ENCODE measurements at places on chromosomes 3 and 15.

DNA sequence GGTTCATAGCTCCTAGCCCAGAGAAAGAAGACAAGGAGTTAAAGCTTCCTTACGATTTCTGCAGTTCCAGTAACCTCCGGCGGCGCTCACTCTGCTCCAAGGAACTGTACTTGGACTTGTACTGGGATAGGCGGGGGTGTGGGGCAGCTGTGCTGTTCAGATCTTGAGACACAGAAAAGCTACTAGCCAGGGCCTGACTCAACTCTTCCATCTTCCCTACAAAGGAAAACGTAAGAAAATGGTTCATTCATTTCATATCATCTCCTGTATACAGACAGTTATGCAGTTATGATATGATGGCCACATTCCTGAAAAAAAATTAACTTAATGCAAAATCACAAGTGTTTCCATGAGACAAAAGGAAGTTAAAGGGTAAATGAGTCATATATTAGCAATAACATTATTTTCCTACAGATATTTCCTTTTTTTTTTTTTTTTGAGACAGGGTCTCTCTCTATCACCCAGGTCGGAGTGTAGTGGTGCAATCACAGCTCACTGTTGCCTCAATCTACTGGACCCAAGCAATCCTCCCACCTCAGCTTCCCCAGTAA, 4.6 kb downstream of the SNUPN start:
- DNase-seq, result no peak

GRCh38 chr15:66723826-66724731, 22.0 kb downstream of the SMAD6 start:
- no peak for DNase-seq

- no peak for DNase-seq
Observed at GRCh38 chr3:17544632-17545031, 197.8 kb downstream of the TBC1D5 start.

GRCh38 chr15:31020542-31020941, 29.1 kb upstream of the MTMR10 start:
- no peak for DNase-seq

DNA sequence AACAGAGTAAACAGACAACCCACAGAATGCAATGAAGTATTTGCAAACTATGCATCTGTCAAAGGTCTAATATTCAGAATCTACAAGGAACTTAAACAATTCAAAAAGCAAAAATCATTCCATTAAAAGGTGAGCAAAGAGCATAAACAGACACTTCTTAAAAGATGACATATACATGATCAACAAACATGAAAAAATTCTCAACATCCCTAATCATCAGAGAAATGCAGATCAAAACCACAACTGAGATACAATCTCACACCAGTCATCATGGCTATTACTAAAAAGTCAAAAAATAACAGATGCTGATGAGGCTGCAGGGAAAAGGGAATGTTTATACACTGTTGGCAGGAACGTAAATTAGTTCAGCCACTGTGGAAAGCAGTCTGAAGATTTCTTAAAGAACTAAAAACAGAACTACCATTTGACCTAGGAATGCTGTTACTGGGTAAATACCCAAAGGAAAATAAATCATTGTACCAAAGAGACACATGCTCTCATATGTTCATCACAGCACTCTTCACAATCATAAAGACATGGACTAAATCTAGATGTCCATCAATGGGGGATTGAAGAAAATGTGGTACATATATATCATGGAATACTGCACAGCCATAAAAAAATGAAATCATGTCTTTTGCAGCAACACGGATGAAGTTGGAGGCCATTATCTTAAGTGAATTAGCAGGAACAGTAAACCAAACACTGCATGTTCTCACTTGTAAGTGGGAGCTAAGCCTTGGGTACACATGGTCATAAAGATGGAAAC, 393.3 kb upstream of the CBLB start:
- no peak for DNase-seq

- DNase-seq, result no peak
Observed at GRCh38 chr3:123154020-123154985, 47.4 kb upstream of the SEC22A start.

GRCh38 chr15:83067638-83067962, 548 bp upstream of the BTBD1 start:
- DNase-seq, result no peak

DNA sequence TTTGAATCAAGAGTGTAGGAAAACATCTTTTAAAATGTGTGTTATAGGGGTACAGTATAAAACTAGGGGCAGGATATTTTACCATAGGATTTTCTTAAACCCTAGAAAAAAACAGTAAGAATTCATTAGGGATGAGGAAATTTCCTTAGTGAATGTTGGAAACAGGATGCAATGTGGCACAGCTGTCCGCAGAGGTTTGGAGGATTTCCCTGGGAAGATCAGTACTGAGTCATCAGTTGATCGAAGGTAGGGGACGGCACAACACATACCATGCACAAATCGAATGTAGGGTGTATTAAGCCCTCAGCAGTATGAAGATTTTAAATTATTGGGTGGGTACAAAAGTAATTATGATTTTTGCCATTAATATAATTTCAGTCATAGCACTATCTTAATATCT, 49.9 kb downstream of the FNDC3B start:
- DNase-seq, result no peak

DNA sequence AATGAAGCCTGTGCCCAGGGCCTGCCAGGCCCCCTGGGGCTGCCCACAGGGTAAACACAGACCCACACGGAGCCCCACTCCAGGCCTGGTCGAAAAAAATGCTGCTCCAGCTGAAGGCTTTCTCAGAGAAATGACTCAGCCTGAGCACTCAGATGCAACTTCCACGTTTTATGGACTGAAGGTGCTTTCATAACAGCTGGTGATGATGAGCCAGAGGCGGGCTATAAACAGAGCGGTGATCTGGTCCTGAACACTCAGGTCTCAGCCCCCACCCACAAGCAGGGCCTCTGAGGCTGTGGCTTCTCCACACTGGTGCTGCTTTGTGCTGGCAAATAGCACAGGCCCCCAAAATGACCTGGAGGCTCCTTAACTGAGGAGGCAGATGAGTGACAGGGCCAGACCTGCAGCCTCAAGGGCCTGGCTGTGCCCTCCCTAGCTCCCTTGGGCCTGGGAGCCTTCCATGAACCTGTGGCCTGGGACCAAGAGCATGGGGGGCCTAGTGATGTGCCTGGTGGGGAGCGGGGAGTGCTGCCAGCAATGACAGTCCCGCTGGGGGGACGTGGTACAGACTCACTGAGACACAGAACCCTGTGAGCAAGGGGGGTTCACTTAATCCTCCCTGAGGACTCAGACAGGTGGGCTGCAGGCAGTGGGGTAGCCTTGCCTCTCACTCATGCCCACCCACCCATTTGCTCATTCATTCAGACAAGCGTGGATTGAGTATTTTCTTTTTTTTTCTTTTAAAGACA, 23.0 kb upstream of the FURIN start:
- DNase-seq, result peak; percentile 58

DNA sequence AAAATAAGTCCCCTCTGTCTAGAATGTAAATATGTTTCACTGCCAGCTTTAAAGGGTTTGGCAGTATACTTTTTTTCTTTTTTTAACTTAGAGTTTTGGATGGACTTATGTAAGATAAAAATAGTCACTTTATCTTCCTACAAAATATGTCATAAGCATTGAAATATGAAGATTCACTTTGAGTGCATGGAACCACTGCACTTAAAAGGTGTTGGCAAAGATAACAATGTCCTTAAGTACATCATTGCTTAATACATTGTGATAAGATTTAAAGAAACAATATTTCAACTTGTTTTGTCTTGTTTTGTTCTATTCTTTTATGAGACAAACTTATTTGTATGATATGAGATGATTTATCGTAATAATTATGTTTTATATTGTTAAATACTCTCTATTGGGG, 66.3 kb upstream of the NAALADL2 start:
- no peak for DNase-seq

- no peak for DNase-seq
Observed at GRCh38 chr15:29071232-29071881, 185.6 kb downstream of the APBA2 start.

- DNase-seq, result no peak
Observed at GRCh38 chr15:75214293-75215096, 12.8 kb downstream of the C15orf39 start.

- no peak for DNase-seq
Observed at GRCh38 chr3:172174513-172175253, 135.3 kb downstream of the FNDC3B start.

GRCh38 chr3:85835857-85836440, 877.2 kb downstream of the CADM2 start:
- DNase-seq, result no peak

DNA sequence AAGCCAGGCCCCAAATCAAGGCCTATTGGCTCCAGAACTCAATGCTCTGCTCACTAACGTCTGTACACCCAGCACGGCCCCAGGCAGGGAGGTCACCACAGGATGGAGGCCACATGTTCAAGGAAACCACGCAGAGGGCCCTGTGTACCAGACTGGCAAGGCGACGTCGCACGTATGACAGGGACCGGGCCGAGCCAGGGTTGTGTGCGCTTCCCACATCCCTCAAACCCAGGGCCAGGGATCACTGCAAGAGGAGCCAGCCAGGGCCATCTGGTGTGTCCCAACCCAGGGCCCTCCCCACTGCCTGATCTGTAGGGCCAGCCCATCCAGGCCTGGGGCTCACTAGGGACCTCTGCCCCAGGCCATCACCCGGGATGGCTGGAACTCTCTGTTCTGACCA, 62.0 kb downstream of the ZNF445 start:
- DNase-seq, result no peak

GRCh38 chr3:32106929-32107362, 526 bp downstream of the GPD1L start:
- DNase-seq, result peak; percentile 10

- no peak for DNase-seq
Observed at GRCh38 chr3:149018247-149018646, 26.9 kb downstream of the GYG1 start.

- DNase-seq, result no peak
Observed at GRCh38 chr3:183698318-183698751, 738 bp downstream of the YEATS2 start.

GRCh38 chr3:14416453-14416852, 14.0 kb downstream of the SLC6A6 start:
- no peak for DNase-seq

GRCh38 chr3:12438318-12438717, 46.0 kb upstream of the TSEN2 start:
- DNase-seq, result peak; percentile 38

DNA sequence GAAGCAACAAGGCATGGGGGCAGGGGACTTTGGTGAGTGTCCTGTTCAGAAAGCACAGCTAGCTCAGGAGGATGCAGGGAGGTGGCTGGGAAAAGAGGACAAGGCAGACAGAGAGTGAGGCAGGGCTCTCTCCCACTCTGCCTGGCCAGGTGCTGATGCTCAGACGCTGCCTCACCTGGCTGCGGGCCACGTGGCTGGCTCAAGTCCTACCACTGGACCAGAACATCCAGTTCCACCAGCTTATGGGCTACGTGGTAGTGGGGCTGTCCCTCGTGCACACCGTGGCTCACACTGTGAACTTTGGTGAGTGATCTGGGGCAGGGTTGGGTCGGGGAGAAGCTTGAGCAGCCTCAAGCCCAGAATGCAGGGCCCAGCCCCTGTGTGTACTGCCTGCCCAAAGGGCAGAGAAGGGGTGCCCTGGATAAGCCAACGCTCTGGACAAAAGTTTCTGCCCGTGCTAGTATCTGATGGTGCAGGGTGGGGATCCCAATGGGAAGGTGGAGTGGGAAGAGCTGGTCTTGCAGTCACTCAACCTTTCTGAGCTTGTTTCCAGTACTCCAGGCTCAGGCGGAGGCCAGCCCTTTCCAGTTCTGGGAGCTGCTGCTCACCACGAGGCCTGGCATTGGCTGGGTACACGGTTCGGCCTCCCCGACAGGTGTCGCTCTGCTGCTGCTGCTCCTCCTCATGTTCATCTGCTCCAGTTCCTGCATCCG, 20.9 kb downstream of the NOX5 start:
- DNase-seq, result peak; percentile 78

DNA sequence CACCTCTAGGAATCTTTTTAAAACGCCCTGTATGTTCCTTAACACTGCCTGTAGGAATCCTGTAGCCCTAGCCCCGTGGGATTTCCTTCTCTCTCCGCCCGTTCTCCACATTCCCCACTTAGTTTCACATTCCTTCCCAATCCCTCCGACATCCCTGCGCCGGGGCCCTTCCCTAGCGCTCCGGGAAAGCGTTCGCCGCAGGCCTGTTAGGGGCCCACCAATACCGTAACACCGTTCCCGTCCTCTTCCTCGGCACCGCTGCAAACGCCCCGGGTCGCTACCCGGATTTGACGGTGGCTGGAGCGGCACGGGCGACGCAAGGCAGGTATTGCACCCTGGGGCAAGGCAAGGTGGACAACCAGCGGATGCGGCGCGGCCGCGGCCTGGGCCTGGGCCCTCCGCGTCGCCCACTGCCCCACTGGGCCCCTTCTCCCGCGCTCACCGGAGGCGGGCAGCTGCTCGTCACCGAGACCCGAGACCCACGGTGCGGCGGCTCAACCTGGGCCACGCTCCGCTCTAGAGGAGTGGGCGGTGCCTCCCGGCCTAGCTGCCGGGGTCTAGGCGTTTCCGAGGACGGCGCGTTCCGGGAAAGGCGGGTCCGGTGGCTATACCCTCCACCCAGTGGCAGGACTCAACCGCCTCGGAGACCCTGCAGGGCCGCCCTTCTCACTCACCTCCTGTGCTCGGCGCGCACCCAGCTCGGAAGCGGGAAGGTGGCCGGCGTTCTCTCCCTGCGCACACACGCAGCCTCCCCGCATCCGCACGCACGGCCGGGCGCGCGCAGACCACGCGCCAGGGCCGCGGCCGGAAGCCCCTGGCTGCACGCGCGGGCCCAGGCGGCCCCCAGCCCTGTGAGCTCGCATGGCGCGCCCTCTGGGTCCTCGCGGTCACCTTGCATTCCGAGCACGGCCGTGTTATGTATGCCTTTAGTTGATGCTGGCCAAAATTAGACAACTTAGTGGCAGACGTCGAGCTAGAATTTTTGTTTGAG, at the start of gene B3GALNT1:
B3GALNT1 (minus strand) TSS at position 789 of the 991 bp plus-strand sequence. CDS start 18,595 bp downstream, outside the sequence.
- peak; percentile 88 for DNase-seq

DNA sequence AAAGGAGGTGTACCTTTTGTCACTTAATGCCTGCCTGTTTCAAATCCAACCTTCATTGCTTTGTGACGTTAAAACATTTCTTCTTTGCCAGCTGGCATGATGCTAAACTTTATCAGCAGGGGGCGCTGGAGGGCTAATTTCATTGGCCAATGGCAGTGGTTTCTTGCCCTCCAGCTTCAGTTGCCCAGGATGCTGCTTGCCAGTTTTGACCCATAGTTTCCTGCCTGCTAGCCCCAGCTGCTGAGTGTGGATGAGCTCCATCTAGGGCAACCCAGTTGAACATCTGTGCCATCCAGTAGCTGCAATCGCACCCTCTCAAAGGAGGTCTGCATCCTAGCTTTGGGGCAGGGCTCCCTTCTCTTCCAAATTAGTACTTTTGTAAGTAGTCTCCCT, 22.1 kb downstream of the ACKR2 start:
- DNase-seq, result peak; percentile 85

DNA sequence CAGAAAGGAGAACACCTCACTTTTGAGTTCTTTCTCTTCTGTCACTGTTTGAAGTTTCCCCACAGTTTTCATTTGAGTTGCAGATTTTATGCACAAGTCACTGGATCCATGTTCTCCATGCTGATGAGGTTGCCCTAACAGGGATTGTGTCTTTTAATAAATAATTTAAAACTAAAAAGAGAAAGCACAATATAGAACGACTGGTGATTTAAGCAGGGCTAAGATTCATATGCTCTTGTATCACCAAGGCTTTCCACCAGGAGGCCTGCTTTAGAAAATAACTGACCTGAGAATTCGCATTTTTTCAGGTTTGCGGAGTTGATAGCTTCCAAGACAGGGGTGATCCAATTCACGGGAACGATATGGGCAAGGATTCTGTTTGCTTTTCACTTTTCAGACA, 252.0 kb upstream of the VEPH1 start:
- DNase-seq, result no peak

- DNase-seq, result no peak
Observed at GRCh38 chr15:41881920-41882688, 11.7 kb downstream of the SPTBN5 start.

- no peak for DNase-seq
Observed at GRCh38 chr3:172083995-172084409, 44.6 kb downstream of the FNDC3B start.
